Activated T-helper 17 cell treated with anti-CD3 and anti-CD28 coated beads, Interleukin-2, amount 50 U/mL, for 72 hours (primary cell): ENCODE measurements at places on chromosomes 11 and 22.

- ATAC-seq: no peak
Measured at GRCh38 chr11:73921180-73921579, 29.6 kb upstream of the DNAJB13 start.

- no peak for ATAC-seq
Measured at GRCh38 chr11:11818529-11819121, 23.1 kb upstream of the USP47 start.

GRCh38 chr11:198236-198806 lies 5.4 kb downstream of the SCGB1C1 start:
- ATAC-seq: no peak

DNA sequence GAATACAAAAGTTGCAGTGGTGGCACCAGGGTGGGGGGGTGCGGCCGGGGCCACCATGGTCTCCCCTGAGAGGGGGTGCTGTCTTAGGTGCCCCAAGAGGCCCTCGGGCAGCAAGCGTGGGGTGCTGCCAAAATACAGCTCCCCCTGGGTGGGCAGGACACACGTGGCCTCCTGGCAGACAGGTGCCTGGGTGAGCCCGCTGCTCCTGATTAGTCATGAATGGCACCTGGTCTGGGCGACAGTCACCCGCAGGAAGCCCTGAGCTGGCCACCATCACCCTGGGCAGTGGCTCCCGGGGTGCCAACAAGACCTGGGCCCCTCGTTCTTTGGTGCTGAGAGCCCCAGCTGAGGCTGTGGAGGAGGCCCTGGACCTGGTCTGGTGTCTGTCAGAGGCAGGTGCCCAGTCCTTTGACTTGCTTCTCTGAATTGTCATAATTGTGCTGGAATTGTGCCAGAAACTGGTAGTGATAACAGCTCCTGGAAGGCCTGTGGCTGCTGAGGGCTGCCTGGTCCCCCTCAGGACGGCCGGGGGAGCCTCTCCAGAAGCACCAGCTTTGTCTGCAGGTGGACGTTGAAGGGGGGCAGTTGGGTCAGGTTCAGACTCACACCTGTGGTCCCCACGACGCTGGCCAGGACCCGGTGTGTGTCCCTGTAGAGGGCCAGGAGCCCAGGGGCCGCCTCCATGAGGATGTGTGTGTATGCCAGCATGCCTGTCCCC lies 14.8 kb downstream of the ALG12 start:
- no peak for ATAC-seq

DNA sequence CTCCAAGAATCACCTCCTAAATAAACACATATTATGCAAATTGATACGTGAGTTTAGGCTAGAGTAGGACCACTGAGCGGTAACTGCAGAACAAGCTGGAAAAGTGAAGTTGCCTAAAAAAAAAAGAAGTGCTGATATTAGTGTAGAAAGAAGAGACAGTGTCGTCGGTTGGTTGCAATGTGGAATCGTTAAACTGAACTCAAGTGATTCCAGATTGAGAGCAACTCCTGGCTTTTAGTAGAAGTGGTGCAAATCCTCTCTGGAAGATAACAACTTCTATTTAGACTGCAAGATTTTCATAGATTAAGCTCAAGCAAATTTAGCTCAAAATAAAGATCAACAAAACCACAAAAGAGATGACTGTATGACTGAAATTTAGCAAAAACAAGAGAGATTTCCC lies 97.0 kb upstream of the PGR start:
- no peak for ATAC-seq

GRCh38 chr22:23053912-23054530 lies 16.3 kb upstream of the GNAZ start:
- no peak for ATAC-seq

DNA sequence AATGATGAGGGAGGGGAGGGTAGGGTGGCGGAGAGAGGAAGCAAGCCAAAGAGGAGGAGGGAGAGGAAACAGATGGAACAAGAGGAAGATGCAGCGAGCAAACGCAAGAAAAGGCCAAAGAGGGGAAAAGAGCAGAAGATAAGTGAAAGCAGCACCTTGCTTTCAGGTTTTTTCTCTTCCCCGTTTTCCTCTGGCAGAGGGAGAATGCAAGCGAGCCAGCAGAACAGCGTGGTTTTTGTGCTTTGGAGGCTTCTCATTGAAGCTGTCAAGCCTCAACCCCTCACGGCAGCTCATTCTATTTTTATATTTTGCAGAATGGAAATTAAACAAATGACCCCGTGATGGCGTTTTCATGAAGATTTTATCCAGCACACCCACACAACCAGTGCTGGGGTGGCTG lies 67.1 kb upstream of the GRAMD1B start:
- ATAC-seq: no peak

DNA sequence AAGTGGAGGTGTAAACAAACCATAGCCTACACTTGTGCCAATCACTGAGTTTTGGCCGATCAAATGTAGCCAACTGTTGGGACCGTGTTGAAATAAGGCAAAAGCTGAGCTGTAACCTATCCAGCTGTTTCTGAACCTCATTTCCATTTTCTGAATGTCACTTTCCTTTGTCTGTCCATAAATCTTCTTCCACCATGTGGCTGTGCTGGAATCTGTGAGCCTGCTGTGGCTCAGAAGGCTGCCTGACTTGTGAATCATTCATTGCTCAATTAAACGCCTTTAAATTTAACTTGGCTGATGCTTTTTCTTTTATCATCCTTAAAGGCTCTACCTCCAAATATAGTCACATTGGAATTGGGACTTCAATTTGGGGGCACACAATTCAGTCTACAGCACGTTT lies 203.1 kb upstream of the MPPED2 start:
- no peak for ATAC-seq

DNA sequence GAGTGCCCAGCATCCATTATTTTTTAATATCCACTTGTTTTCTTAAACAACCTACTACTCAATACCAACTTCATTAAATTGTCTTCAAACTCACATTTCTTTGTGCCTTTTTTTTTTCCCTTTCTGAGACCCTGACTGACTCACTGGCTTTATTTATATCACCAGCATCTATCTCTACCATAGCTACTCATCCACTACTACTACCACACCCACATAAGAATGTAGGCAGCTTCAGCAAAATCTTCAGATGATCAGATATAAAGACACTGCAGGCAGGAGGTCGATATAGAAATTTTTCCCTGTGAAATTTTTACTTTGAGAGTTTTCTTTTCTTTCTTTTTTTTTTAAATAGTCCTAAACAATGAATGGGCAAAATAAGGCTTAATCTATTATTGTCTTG lies 2.2 kb downstream of the OR56B1 start:
- no peak for ATAC-seq

- ATAC-seq: no peak
Measured at GRCh38 chr22:22011964-22012363, 29.4 kb upstream of the TOP3B start.

DNA sequence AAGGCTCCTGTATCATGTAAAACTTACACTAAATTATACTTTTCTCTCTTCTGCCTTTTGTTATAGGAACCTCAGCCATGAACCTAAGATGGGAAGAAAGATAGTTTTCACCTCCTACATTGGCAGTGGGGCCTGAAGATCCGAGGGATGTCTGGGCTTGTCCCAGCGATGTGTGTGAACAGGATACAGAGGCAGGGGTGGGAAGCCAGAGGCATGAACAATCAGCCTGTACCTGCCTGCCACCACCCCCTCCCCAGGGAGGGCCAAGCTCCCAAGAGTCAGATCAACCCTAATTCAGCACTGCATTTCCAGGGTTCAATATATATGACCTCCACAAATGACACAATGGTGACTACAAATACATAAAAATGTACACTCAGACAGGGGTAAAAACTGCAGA lies 9.4 kb downstream of the KIAA0930 start:
- ATAC-seq: no peak

- peak; percentile 36 for ATAC-seq
Measured at GRCh38 chr11:61065955-61066638, 36.2 kb upstream of the CD5 start.

DNA sequence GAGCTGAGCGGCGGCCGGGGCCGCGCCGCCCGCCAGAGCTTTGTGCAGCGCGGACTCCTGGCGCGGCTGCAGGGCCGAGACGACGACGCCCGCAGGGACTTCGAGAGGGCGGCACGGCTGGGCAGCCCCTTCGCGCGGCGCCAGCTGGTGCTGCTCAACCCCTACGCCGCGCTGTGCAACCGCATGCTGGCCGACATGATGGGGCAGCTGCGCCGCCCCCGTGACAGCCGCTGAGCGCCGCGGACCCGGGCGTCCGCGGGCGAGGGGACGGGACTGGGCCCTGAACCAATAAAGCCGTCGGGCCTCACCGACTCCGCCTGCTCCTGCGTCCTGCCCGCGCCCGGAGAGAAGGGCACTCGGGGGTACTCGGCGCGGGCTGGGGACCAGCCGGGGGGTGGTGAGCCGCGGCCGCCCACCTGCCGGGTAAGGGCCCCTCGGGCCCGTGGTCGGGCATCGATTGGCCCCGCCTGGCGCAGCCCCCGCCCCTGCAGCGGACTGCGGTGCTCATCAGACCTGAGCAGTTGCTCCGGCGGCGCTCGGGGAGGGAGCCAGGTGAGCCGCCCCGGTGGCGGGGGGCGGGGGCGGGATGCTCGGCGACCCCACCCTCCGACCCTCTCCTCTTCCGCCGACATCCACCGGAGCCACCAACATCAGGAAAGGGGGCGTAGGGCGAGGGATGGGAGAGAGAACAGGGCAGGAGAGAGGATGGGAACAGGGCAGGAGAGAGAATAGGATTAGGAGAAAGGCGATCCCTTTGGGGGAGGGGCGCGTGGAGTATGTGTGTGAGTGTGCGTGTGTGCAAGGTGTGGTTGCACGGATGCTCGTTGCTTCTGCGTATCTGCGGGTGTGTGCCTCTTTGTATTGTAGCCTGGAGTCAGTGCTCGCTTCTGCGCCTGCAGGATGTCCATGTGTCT lies at the start of gene TMEM25:
Gene TMEM25 (plus strand): TSS at position 510 of the 914 bp plus-strand sequence. CDS start 610 bp downstream, outside the sequence.
- ATAC-seq: peak; percentile 88

DNA sequence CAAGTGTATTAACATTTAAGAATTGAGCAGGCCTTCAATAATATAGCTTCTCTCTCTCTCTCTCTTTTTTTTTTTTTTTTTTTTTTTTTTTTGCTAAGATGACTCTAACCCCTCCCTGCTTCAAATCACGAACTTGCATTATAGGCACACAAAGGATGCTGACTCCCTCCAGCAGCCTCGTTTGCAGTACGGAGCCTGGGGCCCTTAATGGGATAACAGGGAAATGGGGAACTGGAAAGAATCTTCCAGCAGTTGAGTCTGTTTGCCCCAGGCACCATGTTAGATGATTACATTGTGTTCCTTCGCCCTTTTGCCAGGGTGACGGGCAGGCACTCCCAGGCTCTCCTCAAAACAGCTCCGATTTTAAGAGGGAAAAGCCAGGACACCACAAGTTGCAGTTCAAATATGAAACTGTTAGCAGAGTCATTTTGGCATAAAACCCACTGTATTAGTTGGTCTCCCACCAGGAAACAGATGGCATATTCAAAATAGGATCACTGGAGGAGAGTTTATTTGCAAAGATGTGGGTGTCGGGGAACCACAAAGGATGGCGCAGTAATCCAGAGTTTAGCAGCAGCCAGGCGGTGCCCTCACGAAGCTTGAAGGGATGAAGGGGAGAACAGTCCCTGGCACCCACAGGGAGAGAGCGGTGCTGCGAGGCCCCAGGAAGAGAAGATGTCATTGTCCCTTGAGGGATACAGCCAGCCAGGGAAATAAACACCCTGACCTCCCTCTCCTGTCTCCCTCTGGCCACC lies 26.5 kb upstream of the TREH start:
- ATAC-seq: no peak

DNA sequence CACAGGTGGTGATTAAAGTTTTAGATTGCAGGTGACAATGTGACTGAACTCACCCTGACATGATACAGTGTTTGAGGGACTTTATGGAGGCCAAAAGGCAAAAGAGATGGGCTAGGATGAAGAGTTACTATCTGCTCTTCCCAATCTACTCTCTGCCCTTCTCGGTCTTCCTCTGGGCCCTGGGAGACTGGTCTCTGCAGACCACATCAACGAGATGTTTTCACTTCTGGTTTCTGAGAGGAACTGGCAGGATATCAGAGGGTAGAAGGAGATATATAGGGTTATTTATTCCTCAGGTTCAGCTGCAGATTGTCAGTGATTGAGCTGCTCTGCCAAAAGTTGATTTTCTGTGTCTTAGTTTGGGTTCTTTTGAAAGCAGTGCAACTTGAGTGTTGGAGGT lies 32.4 kb upstream of the CD44 start:
- ATAC-seq: no peak

DNA sequence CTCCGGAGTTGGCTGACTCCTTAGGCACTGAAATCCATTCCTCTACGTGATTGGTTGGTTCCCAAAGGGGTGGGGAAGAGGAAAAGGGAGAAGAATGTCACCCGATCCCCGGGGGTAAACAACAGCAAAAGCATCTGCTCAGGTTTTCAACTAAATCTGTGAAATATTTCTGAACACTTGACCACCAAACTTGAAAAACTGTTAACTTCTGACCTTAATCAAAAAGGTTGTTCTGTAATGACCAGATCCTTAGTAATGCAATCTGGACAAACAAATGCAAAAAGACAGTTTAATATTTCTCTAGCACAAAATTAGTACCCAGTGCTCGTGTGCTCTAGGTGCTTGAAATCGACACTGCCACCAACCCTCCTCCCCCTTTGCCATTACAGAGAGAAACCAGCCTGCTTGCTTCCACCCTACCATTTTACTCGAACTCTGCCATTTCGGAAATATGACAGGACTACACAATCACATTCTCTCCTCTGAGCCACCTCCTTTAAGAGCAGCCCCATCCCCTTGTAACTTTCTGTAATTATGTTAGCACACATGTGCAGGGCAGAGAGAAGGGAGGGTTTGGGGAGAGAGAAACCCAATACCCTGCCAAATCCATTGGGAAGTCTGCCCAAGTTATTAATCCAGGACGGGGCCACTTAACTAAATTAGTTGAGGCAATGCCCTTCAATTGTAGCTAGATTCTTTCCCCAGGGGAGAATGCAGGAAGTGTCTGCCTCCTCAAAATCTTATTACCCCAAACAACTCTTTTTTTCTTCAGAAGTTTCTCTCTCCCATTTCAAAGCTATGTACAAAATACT lies 113.8 kb downstream of the RBFOX2 start:
- no peak for ATAC-seq

GRCh38 chr11:62390722-62391121 lies 28.1 kb upstream of the SCGB1A1 start:
- no peak for ATAC-seq

GRCh38 chr22:31659246-31659645 lies 2.8 kb downstream of the PISD start:
- no peak for ATAC-seq

DNA sequence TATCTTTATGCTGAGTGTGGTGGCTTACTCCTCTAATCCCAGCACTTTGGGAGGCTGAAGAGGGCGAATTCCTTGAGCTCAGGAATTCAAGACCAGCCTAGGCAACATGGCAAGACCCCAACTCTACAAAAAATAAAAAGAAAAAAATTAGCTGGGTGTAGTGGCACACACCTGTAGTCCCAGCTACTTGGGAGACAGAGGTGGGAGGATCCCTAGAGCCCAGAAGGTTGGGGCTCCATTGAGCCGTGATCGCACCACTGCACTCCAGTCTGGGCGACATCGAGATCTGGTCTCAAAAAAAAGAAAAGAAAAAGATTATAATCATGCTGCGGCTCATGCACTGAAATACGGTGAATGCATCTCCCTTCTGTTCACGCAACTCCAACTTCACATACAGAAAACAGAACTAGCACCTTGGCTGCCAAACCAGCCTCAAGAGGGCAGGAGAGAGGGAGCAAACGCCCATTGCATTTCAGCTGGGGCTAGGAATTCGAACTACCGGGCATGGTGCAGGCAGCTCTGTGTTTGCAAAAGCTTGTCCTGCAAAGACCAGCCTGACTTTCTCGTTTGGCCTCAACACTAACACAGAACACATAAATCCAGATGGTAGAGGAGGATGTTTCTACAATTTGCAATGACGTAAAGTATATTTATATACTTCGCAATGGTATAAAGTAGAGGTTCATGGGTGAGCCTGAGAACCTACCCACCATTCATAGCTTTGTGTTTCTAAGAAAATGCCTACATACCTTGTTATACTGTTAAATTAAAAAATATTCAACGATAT lies 6.3 kb upstream of the SYNGR1 start:
- ATAC-seq: peak; percentile 48
